ENCODE measurements at places on chromosomes 2 and 18.

DNA sequence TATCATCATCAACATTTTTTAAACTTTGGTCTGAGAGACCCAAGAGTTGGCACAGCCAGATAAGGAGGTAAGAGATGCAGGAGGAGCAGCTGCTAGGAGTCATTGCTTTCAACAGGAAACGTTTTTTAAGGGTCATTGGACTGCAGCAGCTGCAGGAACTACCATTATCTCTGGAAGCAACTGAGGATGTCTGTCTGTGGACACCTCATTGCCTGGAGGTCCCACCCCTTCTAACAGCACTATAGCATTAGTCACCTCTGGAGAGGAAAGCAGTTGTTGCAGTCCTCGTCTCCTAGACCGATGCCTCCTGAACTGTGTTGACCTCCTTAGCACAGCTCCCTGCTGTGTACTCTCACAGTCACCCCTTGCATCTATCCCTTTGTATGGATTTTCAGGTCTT lies 21.5 kb upstream of the FSHR start:
- no peak overlapping the region for H3K27ac ChIP-seq
- DNase-seq: no peak
- no peaks in the 10 kb centered on the region for H3K4me1 ChIP-seq
- H3K36me3 ChIP-seq: no peaks in the 10 kb centered on the region
- no peaks in the 10 kb centered on the region for H3K27me3 ChIP-seq

GRCh38 chr2:6909431-6910385 lies 7.5 kb upstream of the RNF144A start:
- DNase-seq: no peak
- H3K27me3 ChIP-seq: no peaks in the 10 kb centered on the region
- no peak overlapping the region for H3K27ac ChIP-seq

DNA sequence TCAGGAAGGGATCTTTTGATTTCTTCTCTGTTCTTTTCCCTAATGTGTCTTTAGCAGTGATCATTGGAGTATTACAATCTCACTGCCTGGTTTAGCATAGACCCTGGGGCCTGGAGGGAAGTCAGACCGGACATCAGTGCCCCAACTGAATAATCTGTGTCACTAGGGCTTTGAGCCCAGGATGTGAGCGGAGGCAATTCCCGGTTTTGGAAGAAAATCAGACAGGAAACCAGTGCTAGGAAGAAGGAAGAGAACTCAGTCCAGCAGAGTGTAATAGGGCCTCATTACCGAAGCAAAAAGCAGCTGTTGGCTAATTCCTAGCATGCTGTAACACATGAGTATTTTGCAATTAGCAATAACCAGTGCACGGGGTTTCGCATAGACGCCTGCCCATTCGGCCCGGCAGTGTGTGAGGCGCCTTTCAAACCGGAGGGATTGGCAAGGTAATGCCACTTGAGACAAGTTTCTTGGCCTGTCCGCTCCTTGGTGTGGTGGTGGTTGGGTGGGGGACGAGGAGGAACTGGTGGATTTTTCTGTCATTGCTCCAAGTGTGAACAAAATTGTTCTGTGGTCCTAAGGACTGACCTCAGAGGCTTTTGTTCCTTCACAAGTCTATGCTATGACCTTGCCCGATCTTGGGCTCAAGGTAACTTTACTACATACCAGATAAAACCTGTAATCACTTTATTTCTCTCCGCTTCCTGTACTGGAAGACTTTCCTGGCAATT lies 2.8 kb downstream of the FOSL2 start:
- peak overlapping the region; percentile 71 for H3K4me3 ChIP-seq
- peak; percentile 39 for DNase-seq
- peaks cover 19% of the 10 kb centered on the region for H3K4me1 ChIP-seq
- no peaks in the 10 kb centered on the region for H3K36me3 ChIP-seq
- no peaks in the 10 kb centered on the region for H3K27me3 ChIP-seq

DNA sequence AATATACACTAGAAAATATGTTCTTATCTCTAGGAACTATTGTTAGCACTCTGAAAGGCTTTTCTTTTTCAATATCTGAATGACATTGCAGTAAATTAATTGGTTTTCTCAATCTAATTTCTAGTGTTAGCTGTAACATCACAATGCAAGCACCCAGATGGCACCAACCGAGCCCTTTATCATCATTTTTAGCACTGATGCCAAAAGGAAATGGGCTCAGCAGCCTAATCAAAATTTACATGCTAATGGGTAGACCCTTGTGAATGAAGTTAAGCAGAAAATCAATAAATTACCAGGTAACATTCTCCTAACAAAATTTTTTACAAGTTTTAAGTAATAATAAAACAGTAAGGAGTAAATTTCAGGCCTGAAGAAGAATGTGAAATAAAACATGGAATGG lies 53.5 kb upstream of the PGAP1 start:
- no peaks in the 10 kb centered on the region for H3K4me1 ChIP-seq
- no peak for DNase-seq
- H3K36me3 ChIP-seq: no peaks in the 10 kb centered on the region

DNA sequence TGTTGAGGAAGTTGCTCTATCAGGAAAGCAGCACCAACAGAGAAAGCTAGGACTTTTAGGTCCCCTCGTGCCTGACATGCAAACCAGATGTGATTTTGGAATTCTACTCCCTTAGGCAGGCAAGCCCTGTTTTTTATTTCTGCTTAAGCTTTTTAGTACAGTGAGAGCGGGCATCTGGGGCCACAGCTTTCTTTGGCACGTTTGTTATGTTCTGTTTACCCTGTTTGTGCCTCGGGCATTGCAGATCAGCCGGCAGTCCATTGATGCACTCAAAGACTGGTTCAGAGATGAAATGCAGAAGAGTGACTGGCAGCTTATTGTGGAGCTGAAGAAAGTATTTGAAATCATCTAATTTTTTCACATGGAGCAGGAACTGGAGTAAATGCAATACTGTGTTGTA lies 61.9 kb downstream of the EIF5B start:
- H3K36me3 ChIP-seq: peaks cover 42% of the 10 kb centered on the region
- DNase-seq: no peak
- no peak overlapping the region for H3K4me3 ChIP-seq
- no peaks in the 10 kb centered on the region for H3K4me1 ChIP-seq
- H3K27ac ChIP-seq: no peak overlapping the region

- no peaks in the 10 kb centered on the region for H3K27me3 ChIP-seq
- H3K27ac ChIP-seq: no peak overlapping the region
- DNase-seq: no peak
- no peak overlapping the region for H3K4me3 ChIP-seq
- peaks cover 25% of the 10 kb centered on the region for H3K4me1 ChIP-seq
Observed at GRCh38 chr2:64218137-64218802, 74.0 kb upstream of the PELI1 start.

All from pancreas (tissue), 10 donors.